Metanephros (tissue), 2 donors: ENCODE measurements at places on chromosomes 6 and 20. TPM values are rescaled to one million over a fixed set of nuclear protein-coding genes. Genes with fewer than 3 reads are reported as not detected.

The HACE1 gene
- 27.1 TPM for total RNA-seq

The TCP11 gene
- 1.5 TPM for total RNA-seq

The DOK5 gene
- 13.8 TPM for total RNA-seq

The PAK5 gene
- total RNA-seq: 0.06 TPM

The EYA2 gene
- 1.1 TPM for total RNA-seq

The MICA gene
- total RNA-seq: 8.1 TPM

The LY6G5B gene
- total RNA-seq: 3.3 TPM

The RFX6 gene
- not detected for total RNA-seq
